ENCODE measurements at places on chromosomes 3 and 15.

DNA sequence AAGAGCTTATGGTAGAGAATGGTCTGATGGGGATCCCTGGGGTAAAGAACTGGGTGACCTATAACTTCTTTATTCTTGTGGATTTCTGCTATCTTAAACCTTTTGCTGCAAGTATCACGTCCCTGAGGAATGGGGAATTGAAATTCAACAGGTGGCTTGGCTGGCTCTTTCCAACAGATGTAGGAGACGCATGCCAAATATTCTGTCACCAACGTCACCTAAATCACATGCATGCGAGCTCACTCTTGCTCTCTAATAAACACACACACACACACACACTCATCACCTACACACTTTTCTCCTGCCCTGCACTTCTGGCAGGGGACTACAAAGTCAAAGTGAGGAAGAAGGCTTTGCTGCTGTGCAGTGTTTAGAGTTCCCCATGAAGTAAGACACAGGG lies 145.8 kb upstream of the NECTIN3 start:
- DNase-seq, result peak; percentile 70

DNA sequence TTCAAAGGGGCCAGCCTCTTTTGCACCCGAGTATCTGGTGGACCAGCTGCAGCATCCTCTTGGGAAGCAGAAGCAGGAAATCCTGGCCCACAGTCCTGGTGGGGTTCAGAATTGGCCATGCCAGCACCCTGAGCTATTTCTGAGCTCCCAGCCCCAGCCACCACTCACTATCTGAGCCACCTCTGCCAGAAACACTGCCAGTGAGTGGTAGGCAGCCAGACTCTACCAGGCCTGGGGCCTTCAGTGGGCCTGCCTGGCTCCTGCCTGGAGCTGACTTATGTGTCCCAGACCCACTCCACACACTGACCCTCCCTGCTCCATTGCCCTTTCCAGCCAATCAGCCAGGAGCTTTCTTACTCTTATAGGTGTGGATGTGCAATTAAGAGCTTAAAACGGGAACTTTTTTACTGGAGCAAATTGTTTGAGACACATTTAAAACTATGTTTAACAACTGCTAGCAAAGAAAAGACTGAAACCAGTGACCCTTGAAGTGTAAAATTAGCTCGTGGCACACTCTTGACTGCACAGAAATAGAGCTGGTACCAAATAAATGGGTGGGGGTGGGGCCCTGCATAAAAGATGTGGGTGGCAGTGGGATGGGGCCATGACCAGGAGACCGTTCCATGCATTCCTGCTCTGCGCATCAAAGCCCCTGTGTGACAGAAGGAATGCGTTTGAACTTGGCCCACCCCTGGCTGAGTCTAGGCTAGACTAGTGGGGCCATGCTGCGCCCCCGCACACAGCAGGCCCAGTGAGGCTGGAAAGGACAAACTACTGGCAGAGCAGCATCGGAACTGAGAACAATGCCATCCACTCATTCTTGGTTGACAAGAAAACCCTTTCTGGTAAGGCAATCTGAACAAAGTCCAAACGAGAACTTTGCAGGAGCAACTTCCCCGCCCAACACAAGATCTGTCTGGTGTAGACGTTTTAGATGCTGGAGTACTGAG lies 48.0 kb downstream of the CTNNB1 start:
- DNase-seq, result no peak

DNA sequence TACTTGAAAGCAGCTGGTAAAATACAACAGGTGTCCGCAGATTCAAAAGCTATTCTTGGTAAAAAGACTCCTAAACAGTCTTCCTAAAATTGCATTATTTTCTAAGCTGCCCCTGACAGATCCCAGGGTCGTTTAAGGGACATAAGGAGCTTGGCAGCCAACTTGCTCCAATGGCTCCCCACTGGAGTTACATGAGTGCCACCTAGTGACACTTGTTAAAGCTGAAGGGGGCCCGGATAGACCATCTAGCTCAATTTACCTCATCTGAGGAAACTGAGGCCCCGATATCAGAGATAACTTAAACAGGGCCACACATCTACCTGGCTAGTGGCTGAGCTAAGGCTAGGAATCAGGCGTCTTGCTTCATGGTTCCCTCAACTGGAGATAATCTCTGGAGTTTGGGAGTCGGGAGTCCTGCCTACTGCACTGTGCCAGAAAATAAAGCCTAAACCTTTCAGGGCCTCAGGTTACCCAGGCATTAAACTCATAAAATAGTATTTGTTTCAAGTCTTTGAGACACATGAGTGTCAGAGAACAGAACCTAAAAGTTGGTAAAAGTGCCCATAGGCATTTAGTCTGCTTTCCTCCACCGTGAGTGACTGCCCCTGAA lies 6.5 kb upstream of the TBC1D23 start:
- peak; percentile 49 for DNase-seq

DNA sequence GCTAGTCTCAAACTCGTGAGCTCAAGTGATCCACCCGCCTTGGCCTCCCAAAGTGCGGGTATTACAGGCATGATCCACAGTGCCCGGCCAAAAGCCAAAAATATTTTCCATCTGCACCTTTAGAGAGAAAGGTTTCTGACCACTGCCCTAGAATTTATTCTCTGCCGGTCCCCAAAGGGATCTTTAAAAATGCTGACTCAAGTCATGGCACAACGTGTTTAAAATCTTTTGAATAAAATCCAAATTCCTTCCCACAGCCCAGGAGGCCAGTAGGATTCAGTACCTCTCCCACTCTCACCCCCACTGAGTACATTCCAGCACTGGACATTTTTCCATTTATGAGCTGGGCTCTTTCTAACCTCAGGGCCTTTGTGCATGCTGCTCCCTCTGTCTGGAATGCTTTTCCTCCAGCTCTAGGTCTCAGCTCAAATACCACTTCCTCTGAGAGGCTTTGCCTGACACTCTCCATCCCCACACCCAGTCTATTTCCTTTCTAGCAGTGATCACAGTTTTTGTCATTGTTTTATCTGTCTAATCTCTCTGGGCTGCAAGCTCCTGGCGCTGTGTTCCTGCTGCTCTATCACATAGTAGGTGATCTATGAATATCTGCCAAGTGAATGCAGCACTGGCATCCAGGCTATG lies 502.9 kb downstream of the SHQ1 start:
- DNase-seq, result no peak

DNA sequence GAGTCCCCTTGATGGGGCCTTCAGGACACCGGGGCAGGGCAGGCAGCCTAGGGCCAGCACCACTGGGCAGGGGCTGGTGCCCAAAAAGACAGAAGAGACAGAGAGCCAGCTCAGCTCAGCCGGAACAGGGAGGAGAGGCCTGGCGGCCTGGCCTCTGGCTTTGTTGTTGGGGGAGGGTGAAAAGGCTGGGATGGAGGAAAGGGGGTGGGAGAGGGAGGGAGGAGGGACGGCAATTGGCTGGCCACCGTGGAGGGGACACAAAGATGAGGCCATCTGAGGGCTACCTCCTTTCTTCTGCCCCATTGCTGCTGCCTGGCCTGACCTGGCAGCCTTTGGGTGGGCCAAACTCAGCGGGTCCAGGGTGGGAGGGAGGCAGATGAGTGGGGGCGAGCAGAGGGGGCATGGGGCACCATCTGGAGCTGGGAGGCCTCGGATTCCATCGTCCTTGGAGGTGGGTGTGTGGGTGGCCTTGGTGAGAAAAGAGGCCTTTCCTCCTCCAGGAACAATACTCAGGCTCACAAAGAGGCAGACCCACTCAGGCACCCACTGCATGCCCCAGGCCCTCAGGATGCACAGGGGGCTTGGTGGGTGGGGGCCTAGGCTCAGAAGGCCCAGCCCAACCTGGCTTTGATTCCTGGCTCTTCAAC lies 9.3 kb downstream of the EFCC1 start:
- no peak for DNase-seq

- DNase-seq, result no peak
These were observed 96.6 kb upstream of the LIMD1 start for GRCh38 chr3:45497963-45498362.

Data from NCI-H1694 (cell line).